Stimulated activated CD8-positive, alpha-beta memory T cell treated with anti-CD3 and anti-CD28 coated beads, Interleukin-7, amount 100 ng/mL, for 1 hour (primary cell): ENCODE measurements at places on chromosomes 16 and 17.

DNA sequence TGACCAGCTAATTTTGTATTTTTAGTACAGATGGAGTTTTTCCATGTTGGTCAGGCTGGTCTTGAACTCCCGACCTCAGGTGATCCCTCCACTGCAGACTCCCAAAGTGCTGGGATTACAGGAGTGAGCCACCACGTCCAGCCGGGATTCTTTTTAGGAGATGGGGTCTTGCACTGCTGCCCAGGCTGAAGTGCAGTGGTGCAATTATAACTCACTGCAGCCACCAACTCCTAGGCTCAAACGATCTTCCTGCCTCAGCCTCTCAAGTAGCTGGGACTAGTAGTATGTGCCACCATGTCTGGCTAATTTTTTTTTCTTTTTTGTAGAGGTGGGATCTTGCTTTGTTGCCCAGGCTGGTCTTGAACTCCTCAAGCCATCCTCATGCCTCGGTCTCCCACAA lies 56.4 kb upstream of the MGAT5B start:
- DNase-seq: no peak

DNA sequence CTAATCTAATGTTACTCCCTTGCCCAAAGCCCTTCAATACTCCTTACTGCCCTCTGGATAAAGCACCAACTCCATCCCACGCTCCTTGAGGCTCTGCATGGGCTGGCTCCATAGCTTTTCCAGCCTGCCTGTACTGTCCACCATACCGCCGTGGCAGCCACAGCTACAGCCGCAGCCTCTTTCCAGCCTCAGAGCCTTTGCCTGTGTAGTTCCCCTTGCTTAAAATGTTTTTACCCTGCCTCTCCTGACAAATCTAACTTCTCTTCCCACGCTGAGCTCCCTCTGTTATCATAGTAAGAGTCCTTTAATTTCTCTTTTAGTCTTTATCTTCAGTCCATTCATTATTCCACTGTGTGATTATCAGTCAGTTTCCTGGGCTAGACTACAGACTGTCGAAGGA lies 22.0 kb downstream of the TEX14 start:
- DNase-seq: no peak

GRCh38 chr17:75684924-75685323 lies 17.8 kb downstream of the SAP30BP start:
- DNase-seq: no peak

- DNase-seq: no peak
These were observed 97.8 kb upstream of the MAF start for GRCh38 chr16:79698341-79698753.

DNA sequence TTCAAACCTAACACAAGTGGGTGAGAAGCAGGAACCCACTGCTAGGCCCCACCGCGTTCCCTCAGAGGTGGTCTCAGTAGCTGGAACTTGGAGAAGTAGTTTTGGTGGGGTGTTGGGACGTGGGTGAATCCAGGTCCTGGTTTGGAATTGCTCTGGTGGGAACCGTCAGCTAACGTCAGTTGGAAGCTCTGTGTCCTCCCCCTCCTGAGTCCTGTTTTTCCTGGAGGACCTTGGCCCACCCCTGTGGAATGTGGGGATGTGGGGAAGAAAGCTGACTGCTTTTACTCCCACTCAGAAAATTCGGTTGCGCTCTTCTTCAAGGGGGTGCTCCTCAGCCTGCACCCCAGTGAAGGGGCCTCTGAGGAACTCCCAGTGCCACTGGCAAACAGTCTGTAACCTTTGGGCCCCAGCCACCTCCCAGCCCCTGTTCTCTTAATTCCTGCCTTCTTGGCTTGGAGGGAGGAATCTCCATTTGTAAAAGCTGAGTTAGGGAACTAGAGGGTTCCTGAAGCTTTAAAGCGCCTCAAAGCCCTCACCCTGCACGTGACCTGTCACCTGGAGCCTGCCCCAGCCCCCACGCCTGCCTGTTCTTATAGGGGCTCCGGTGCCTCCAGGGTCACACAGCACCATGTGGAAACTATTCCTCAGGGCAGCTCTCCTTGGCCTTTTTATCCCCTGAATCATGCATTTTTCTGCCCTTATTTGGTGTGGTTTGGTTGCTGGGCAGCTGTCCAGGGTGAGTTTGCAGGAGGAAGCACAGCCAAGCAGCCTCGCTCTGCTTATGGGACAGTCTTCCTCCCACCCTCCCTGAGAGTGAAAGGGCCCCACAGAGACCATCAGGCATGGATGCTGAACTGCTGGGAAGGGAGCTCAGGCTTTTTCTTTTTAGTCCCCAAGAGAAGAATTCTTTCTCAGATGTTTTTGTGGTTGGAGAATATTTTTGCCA lies 16.2 kb upstream of the NAGLU start:
- no peak for DNase-seq

DNA sequence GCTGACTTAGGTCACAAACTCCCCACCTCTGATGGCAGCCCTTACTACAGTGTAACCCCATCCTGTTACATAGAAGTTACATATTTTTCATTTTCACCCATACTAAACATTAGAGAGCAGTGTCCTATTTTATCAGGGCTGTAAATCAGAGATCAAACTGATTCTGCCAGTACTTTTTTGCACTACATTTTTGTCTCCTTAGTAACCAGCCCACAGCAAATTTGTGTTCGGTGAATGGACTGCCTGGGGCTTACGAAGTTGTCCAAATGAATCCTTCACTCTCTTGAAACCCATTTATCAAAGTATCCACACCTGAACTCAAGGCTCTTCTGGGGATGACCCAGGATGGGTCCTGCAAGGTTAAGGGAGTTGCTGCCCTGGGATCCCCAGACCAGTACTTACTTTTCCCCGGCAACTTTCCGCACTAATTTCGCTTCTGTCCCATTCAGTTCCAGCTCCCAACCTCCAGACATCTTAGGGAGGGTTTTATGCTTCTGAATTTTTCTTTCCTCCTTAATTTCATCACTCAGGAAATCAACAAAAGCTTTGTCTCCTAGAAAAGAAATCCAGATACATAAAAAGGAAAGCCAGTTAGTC lies 1.1 kb downstream of the C1QBP start:
- no peak for DNase-seq

- DNase-seq: no peak
These were observed 5.0 kb downstream of the CARHSP1 start for GRCh38 chr16:8863594-8864424.

DNA sequence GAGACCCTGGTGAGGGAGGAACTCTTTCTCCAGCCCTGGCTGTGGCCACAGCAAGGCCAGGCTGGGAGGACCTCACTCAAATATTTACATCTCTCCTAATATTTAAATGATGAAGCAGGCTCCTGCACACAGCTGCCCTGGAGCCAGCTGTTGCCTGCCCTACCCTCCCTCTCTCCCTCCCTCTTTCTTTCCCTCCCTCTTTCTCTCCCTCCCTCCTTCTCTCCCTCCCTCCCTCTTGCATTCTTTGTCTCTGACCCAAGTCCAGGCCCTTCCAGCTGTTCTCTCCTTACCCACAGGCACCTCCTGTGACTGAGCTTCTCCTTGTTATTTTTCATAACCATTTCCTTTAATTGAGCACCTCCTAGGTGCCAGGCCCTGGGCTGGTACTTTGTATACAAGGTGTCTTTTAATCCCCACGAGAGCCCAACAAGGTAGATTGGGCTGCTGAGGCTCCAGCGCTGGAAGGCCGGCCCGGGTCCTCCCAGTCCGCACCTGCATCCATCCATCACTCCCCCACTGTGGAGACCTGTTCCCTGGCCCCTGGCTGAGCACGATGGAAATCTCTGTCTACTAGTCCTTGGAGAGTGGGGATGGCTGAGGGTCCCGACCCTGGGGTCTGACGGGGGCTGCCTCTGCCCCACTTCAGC lies 242.3 kb downstream of the SEC14L1 start:
- DNase-seq: no peak

GRCh38 chr16:28277537-28278388 lies 14.6 kb upstream of the SBK1 start:
- peak; percentile 77 for DNase-seq

- DNase-seq: no peak
These were observed 10.4 kb upstream of the HERPUD1 start for GRCh38 chr16:56921571-56921970.

- DNase-seq: no peak
These were observed 6.8 kb downstream of the UBALD2 start for GRCh38 chr17:76271669-76272540.

GRCh38 chr17:80294210-80294609 lies 33.6 kb downstream of the RNF213 start:
- DNase-seq: no peak

DNA sequence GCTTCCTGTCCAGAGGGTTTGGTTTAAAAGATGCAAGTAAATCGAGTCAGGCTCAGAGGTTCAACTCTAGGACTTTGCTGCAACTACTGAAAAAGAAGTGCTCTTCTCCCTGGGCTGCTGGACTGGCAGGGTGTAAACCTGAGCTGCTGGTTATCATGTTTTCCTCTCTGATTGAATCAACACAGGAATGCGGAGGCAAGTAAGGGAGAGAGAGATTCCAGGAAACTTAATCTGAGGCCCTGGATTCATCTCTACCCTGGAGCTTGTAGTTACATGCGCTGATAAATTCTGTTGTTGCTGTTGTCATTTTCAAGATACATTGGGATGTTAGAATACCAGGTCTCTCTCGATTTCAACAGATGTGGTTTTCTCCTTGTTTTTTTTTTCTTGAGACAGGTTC lies 8.2 kb upstream of the HS3ST3A1 start:
- DNase-seq: no peak

- DNase-seq: no peak
These were observed 9.0 kb downstream of the CAPNS2 start for GRCh38 chr16:55575496-55575895.

DNA sequence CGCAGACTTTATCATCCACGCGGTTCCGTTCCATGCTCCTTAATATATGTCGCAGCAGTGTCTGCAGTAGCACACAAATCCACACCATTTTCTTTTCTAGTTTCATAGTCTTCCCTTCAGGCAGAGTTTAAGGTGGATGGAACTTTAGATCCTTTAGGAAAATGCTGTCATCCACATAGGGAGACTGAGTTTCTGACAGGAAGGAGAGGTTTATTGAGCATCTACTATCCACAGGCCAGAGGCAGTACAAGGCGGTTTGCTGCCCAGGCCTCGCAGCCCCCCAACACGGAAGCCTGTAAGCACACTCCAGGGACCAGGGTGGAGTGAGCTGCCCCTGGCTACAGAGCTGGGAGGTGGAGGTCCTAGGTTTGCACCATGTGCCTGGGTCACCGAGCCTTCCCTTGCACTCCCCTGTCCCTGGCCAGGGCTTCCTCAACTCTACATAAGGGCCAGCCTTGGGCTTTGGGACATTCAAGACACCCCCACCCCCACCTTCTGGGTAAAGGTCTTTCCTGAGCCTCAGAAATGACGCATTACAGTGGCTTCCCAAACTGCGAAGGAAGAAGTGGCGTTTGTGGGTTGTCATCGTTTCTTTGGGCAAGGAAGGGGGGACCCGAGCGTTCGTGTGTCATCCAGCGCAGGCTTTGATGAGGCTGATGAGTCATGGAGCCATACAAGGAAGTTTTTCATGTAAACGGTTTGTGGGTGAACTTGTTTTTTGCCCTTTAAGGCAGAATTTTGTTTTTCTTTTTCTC lies 146.5 kb upstream of the PLCG2 start:
- DNase-seq: peak; percentile 53

GRCh38 chr17:64331931-64332493 lies 58.6 kb downstream of the PECAM1 start:
- DNase-seq: no peak

DNA sequence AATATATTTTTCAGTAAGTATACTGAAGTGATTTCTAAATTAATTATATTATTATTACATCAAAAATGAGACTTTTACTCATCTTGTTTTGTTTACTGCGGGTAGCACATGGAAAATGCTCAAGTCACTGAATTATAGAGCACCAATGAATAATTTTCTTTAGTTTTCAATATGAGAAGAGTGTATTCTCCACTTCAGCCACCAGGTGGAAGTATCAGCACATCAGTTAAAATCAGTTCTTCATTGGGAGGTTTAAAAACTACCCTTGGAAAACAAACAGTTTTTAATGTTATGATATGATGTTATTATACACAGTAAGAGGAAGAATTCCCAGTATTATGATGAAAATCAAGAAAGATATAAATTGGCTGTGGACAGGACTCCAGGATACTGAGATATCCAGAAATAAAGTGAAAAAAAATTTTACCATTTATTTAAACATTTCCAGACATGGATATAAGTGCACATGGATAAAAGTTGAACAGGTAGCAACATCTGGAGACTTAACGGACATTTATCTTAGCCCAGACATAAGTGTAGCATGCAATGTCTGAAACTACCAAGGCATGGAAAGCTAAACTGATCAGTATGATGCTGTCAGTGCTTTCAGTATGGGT lies 467.3 kb downstream of the KCNJ2 start:
- DNase-seq: no peak

DNA sequence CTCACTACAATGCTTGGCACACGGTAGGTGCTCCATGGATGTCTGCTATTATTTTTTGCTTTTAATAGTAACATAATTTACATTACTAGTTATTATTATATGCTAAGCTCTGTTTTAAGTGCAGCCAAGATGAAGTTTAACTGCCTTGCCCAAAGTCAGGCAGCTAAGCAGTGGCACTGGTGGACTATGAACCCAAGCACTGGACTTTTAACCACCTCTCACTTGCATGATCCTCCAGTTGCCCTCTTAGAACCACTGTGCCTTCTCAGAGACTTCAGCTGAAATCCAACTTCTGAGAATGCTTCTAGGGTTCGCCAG lies 1.5 kb upstream of the ZNF207 start:
- no peak for DNase-seq

DNA sequence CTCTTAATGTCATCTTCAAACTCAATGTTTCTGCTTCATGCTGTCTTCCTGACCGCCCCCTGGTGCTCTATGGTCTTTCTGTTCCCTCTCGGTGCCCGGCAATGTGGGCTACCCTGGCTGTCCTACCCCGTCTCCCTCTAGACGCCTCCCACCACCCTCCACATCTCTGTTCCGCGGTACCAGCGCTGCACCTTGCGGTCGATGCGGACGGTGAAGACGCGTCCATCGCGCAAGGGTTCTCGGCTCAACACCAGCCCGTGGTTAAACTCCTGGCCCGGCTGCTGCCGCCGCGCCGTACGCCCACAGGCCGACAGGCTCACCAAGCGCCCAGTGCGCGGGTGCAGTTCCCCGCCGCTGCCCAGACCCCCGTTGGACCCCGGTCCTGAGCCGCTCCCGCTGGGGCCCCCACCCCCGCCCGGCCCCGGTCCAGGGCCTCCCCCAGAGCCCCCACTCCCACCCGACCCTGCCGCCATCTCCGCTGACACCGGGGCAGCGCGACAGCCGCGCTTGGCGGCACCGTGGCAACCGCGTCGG lies at the start of gene NEURL4:
TSS of gene NEURL4 (minus strand) at position 496 of the 534 bp plus-strand sequence. CDS start at position 473, 23 bp downstream.
- no peak for DNase-seq
